ENCODE measurements at places on chromosomes 1 and 21.
A peak's percentile ranks its signal among the peaks of the same experiment; 100 is the strongest.

- DNase-seq = no peak
Measured at GRCh38 chr1:31151402-31151801, 85.9 kb upstream of the PUM1 start.

DNA sequence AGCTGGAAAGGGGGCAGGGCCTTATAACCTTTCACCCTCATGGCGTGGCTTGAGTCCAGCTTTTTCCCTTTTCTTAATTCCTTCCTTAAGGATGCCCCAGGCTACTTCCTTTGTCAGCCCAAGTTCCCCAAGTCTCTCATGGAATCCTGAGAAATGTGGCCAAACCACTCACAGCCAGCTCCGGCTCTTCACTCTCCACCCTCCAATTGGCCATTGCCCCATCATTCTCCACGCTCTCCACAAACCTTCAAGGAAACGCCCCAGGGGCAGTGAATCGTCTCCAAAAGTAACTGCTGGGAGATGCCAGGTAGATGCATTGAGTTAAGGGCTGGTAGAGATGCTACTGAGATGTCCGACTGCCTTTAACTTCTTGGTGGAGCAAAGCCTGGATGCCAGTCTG is 113.5 kb upstream of the CD34 start:
- no peak for DNase-seq

DNA sequence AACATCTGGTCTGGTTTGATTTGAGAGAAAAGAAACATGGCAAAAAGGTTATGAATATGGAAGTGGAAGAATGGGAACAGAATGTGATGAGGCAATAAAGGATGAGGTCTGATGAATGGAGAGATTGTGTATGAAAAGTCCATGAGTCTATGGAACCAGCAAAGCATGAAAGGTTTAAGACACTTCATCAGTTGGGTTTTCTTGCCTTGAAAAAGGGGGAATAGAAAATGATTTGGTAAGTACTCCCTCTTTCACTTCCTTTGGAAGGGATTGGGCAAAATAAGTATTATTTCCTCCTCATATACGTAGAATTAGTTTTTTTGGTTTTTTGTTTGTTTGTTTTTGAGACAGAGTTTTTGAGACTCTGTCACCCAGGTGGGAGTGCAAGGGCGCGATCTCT is 155.8 kb downstream of the TRIM33 start:
- no peak for DNase-seq

- DNase-seq = no peak
Measured at GRCh38 chr1:96487394-96487793, 234.2 kb upstream of the PTBP2 start.

- no peak for DNase-seq
Measured at GRCh38 chr1:203091761-203092330, 6.0 kb upstream of the MYOG start.

DNA sequence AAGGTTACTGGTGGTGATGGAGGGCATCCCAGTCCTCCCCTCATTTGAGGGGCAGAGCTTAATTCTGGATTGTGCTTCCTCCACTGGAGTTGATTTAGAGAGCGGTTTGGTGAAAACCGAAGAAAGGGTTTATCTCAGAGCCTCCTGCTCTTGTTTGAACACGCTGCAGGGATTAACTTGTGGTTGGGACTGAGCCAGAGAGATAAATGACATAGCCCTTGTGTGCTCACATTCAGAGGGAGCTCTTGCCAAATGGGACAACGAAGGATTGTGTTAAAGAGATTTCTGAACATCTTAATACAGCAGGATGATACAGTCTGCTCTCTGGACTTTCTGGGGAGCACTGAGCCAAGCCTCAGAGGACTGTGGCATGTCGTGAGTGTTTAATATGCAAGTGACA is 308.2 kb downstream of the DISC1 start:
- DNase-seq = peak; percentile 89

- no peak for DNase-seq
Measured at GRCh38 chr1:29967261-29967660, 730.9 kb downstream of the PTPRU start.

- DNase-seq = peak; percentile 40
Measured at GRCh38 chr1:108521990-108522393, 37.9 kb upstream of the EEIG2 start.

DNA sequence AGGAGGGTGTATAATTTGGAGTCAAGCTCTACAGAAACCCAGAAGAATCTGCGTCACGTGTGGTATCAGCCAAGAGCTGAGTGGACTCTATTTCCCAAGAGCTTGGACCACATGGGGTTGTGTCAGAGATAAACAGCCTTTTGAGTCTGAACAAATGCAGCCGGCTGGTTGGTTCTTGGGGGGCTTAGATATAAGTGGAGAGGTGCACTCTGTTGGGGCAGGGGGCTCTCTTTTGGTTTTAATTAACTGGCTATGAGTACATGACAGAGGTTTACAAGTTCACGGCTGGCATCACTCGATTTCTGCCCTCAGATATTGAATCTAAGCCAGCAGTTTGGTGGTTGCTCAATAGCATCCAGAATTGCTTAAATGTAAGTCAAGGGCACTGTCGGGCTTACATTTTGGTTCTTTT is 501 bp upstream of the MRAP start:
- DNase-seq = no peak

- no peak for DNase-seq
Measured at GRCh38 chr1:12340544-12340930, 110.7 kb downstream of the VPS13D start.

DNA sequence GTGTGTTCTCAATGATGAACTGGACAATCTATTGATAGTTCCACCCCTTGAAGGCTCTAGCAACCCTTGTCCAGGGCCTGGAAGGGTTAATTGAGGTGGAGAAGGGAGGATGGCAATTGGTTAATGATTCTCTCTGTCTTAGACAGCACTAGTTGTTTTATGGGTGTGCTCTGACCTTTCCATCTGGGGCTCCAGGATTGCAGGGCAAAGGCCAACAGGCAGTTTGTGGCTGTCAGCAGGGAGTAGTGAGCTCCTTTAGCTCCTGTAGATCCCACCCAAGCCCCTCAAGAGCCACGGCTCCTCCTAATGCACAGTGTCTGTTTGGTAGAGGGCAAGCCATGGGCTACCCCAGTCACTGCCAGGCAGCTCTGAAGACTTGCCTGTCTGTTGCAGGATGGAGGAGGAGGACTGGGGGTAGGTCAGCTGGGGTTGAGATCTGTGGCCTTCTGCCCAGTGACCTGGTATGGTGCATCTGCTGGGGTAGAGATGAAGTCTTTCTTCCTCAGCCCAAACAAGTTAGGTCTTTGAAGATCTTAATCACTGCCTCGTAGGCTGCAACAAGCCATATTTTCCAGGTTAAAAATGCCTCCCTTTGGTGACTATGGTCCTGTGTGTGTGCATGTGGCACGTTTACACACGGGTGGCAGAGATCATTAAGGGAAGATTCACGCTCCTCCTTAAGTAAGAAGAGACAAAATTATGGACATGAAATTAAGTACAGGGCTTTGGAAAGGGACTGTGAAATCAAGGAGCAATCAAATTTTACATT is 7.7 kb downstream of the MROH7 start:
- no peak for DNase-seq

- no peak for DNase-seq
Measured at GRCh38 chr1:243501002-243501401, 245.2 kb downstream of the SDCCAG8 start.

- DNase-seq = no peak
Measured at GRCh38 chr1:91583326-91583755, 82.7 kb downstream of the CDC7 start.

- DNase-seq = peak; percentile 93
Measured at GRCh38 chr1:93446837-93447451, 974 bp upstream of the FNBP1L start.

- DNase-seq = no peak
Measured at GRCh38 chr1:224783006-224783651, 146.3 kb upstream of the DNAH14 start.

- no peak for DNase-seq
Measured at GRCh38 chr1:232471250-232471649, 158.7 kb downstream of the SIPA1L2 start.

GRCh38 chr1:2564815-2565374 is 8.7 kb downstream of the TNFRSF14 start:
- DNase-seq = no peak

GRCh38 chr21:45384656-45385548 is 20.1 kb upstream of the COL18A1 start:
- no peak for DNase-seq

DNA sequence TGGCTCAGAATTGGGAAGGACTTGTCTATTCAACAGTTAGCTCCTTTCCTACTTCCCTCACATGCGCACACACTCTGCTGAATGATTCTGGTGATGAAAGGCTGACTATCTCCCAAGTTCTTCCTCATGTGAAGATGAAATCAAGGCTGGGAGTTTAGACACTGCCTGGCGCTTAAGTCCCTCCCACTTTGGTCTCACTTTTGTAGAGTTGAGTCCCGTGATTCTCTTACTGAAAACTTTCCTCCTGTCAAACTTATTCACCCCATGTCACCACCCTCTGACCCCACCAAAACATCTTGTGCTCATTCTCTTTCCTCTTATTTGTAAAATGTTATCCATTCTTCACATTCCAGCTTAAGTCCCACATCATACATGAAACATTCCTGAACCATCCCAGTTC is 8.4 kb upstream of the MRPS6 start:
- DNase-seq = no peak

DNA sequence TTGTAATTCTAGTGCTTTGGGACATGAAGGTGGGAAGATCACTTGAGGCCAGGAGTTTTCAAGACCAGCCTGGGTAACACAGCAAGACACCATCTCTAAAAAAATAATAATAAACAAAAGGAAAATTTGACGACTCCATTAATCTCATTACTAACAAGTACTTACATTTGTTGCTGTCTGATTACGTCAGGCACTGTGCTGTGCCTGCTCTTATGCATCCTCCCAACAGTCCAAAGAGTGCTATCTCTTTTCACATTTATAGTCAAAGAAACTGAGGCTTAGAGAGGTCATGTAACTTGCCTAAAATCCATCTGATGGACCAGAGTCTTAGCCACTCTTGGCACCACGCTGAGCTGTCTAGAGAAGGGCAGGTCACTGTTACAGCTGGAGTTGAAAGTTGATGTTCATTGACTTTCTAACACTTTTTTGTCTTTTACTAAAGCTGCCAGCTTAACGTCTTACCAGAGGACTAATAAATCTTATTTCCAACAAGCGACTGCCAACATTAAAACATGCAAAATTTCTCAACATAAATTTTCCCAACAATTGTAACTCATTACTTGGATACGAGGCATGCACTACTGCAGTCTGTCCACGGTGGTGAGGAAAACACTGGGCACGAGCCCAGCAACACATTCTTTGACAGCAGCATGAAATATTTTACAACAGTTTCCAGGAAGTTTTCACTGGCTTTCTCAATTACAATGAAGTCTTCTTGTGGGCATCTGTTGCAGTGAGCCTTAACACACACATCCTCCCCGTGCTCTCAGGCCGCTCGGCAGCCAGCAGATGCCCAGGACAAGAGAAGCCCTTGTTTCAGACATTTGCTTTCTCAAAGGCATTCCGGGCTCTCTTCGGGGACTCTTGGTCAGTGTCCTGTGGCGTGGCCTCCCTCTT is 262.9 kb upstream of the PROX1 start:
- DNase-seq = no peak

DNA sequence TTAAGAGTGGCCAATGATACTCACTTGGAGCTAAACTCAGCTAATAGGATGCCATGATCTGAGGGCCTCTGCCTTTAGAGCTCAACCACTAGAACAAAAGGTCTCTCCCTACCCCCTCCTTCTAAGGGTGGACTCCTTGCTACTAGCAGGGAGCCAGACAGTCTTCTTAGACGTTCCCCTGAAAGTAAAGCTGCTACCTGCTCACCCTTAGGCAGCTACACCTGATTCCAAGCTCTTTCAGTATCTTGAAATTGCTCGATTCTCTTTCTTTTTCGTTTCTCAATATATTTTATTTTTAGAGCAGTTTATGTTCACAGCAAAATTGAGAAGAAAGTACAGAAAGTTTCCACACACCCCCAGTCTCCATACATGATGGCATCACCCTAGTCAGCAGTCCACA is 112.6 kb upstream of the KCNJ15 start:
- no peak for DNase-seq

Data from hematopoietic multipotent progenitor cell treated with erythropoietin and hydrocortisone succinate and interleukin-3 and kit ligand, for 8 days (in vitro differentiated cells).